ENCODE measurements at places on chromosomes 6 and 20.

DNA sequence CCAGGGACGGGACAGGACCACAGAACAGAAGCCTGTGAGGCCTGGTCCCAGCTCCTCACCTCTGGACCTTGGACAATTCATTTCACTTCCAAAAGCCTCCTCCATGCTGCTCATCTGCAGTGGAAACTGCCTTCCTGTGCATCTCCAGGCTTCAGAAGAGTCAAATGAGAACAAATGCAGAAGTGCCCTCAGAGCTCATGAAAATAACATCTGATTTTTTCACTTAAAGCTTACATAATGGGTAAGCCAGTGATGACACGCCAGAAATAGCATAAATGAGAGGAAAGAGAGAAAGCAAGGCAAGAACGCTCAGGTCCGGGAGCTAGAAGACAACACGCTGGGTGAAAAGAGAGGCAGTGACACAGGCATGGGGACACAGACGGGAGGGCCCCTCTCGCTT is 7.9 kb downstream of the CNKSR3 start:
- DNase-seq = no peak

GRCh38 chr6:25332655-25333071 is 53.5 kb downstream of the CARMIL1 start:
- DNase-seq = no peak

DNA sequence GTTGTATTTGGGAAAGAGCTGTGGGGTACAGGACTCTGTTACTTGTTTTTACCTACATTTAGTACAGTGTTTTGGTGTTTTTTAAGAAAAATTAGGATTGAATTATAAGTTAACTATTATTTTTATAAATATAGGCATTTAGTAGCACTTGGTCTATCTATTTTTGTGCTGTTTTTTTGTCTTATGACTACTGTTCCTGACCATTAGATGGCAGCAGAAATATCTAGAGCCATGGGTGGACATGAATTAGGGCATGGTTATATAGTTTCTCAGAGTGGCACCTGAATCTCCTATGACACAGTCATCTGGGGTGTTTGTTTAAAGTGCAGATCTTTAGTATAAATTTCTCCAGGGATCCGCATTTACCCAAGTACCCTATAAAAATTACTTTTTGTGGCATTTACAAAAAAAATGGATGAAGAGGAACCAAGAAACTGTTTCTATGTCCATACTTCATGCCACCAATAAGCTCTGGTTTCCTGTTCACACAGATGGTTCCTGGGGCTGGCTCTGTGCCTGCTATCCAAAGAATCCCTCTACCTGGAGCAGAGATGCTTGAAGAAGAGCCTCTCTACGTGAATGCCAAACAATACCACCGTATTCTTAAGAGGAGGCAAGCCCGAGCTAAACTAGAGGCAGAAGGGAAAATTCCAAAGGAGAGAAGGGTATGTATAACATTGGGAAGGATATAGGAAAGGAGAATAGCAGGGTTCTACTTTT is 19.8 kb downstream of the NFYA start:
- no peak for DNase-seq

- no peak for DNase-seq
Measured at GRCh38 chr20:62979876-62980373, 26.8 kb downstream of the BHLHE23 start.

DNA sequence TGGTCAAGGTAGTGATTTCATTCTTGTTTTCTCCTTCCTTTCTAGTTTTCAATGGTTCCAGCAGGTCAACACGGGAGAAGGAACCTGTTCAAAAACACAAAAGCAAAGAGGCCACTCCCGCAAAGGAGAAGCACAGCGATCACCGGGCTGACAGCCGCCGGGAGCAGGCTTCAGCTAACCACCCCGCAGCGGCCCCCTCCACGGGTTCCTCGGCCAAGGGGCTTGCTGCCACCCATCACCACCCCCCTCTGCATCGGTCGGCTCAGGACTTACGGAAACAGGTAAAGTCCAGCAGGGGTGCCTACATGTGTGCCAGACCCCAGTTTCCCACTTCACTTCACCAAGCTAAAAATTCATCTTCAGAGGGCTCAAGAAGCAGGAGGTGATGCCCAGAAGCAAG is 175.6 kb downstream of the DTNBP1 start:
- no peak for DNase-seq

GRCh38 chr6:67898875-67899274 is 736.2 kb upstream of the ADGRB3 start:
- no peak for DNase-seq

GRCh38 chr6:153231048-153231646 is 100.1 kb upstream of the RGS17 start:
- no peak for DNase-seq

- no peak for DNase-seq
Measured at GRCh38 chr20:43415661-43416430, 41.9 kb upstream of the SRSF6 start.

- DNase-seq = no peak
Measured at GRCh38 chr6:125802943-125803377, 12.2 kb downstream of the NCOA7 start.

Measured in immature natural killer cell (primary cell).